ENCODE measurements at places on chromosomes 6 and 20.

GRCh38 chr6:126530775-126531174 lies 190.9 kb downstream of the CENPW start:
- DNase-seq: no peak

DNA sequence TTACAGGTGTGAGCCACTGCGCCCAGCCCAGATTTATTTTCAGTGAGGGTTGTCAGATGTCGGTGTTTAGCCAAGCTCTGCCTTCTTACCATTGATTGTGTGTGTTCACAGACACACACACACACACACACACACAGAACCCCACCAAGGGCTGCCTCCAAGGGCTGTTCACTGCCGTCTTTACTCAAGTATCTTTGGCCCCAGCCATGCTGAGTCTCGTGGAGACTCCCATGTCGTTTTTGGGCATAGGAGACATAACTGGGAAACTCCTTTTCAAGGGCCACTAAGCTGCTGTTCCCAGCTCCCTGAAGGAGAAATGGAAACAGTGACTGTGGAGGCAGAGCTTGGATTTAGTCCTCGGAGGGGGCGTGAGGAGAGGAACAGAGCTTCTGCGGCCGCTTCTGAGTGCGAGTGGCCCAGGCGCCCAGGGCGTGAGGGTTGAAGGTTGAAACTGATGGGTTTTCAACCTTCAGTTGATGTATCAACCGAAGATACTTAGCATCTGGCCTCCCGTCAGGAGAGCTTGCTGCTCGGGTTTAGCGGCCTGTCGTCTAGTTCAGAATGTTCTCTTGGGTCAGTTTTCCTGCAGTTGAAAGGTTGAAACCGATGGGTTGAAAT lies 243.6 kb downstream of the TTLL2 start:
- DNase-seq: no peak

GRCh38 chr20:48454671-48455490 lies 372.9 kb downstream of the PREX1 start:
- peak; percentile 15 for DNase-seq

DNA sequence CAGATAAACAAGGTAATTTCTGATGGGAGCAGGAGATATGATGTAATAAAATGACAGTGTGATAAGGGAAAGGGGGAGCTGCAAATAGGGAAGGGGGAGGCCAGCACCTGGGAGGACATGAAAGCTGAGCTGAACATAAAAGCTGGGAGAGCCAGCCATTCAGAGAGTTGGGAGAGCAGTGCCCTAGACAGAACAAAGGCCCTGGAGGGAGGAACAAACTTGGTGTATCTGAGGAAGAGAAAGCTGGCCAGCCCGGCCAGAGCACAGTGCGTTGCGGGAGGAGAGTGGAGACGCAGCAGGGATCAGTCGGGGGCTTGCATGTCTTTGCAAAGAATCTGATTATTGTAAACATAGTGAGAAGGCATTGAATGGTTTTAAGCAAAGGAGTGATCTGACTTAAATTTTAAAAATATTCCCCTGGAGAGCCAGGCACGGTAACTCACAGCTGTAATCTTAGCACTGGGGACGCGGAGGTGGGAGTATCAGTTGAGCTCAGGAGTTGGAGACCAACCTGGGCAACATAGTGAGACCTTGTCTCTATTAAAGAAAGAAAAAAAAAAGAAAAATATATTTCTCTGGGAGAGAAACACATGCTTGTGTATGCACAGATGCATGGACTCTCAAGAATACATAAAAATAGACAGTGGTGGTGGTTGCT lies 318.2 kb downstream of the ZFAND3 start:
- no peak for DNase-seq

GRCh38 chr6:2175825-2176224 lies 69.6 kb downstream of the GMDS start:
- no peak for DNase-seq

Measured in upper lobe of left lung (tissue), 6 donors.